ENCODE measurements at places on chromosomes 5 and 9.

- DNase-seq: no peak
These were observed 14.1 kb upstream of the LCP2 start for GRCh38 chr5:170311511-170312300.

GRCh38 chr5:50958852-50959457 is 292.5 kb downstream of the PARP8 start:
- DNase-seq: no peak

- no peak for DNase-seq
These were observed 107.2 kb downstream of the ASTN2 start for GRCh38 chr9:117307701-117308100.

DNA sequence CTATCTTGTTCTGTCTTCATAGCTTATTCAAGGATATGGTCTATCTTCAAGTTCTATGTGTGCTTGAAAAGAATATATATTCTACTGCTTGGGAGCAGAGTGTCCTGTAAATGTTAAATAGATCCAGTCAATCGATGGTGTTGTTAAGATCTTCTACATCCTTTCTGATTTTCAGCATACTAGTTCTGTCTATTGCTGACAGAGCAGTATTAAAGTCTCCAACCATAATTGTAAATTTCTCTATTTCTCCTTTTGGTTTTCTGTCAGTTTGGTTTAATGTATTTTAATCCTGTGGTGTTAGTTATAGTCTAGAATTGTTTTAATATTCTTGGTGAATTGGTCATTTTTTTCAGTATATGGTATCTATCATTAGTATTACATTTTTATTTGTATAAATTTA is 124.0 kb upstream of the COX7C start:
- no peak for DNase-seq
